ENCODE measurements at places on chromosomes 12 and 14.

- DNase-seq = peak; percentile 72
These were observed 224.6 kb upstream of the CRY1 start for GRCh38 chr12:107317751-107318555.

GRCh38 chr12:30806989-30807694 is 52.4 kb upstream of the CAPRIN2 start:
- peak; percentile 46 for DNase-seq

DNA sequence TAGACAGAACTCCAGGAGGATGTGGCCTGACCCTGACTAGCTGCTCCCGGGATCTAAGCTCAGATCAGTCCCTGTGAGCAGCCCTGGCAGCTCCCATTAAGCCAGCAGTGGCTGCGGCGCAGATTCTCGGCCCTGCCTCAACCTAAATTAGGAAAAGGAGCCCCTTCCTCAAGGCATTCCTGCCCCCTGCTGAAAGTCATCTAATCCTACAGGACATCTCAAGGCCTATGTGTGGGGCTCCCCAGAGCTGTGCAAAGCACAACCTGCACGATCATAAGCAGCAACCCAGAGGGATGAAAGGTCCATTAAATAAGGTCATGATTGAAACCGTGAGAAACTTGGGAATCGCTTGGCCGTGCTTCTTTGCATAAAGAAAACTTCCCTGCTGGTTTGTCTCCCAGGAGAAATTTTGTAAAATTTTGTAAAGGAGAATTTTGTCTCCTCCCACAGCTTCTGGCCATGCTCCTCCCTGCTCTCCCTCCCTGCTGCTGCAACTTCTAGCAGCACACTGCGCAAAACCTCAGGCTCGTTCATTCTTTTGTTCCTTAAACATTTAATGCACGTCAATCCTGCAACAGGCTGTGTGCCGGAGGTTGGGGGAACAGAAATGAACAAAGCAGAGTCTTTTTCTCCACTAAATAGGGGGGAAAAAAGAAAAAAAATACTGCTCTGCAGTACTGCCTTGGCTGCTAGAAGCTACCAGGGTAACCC is 96.6 kb upstream of the SLC35F4 start:
- no peak for DNase-seq

DNA sequence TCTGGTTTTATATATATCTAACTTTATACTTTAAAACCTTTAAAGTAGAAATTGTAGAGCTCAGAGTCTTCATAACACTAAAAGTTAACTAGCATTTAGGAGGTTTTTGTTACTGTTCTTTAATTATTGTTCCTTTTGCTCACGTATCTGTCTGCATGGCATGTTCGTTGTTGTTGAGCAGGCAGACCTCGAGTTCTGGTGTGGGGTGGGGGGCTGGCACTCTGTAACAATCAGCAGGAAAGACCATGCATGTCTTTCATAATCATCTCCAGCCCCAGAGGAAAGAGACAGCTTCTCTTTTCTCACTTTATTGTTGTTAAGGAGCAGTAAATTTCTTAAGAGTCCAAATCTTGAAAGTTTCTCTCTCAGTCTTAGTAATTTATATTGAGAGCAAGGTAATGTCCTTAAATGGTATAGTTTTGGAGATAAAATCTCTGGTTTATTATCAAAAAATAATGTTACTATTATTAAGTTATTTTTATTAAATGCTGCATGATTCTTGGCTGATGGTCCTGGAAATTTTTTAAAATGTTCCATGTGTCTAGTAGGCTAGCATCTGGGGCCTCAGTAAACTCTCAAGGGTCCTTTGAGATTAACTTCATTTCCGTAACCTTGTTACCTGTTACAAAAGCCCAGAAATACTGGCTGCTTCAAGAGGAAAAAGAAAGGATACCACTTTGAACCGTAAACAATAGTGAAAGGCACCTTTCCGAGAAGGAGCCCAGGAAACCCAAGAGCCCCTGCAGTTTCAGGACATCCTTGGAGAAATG is 30.3 kb downstream of the CKB start:
- DNase-seq = no peak

DNA sequence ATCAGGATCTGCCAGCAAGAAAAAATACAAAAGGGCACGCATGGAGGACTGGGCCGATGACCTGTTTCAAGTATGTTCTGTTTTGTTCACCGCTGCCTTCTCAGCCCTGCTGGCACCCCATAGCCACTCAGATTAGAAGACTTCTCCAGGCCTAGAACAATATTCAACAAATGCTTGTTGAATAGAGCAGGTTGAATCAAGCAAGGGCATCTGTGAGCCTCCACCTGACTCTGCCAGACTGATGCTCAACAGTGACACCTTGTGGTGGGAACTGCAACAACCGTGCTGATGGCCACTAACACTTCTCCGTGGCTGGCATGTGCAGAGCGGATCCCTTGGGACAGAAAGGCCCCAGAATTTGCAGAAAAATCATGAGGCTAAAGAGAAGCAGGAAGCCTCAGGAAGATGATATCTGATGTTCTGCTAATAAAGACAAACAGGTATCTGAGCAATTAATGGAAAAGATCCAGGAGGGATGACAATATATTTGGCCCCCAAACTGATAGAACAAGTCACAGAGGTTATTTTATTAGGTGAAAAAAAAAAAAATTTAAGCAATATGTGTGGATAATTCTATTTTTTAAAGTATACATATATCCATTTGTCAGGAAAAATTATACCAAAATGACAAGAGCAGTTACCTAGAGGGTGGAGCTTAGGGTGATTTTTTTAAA is 114.3 kb downstream of the KSR2 start:
- peak; percentile 56 for DNase-seq
